ENCODE measurements at places on chromosomes 4 and X. TPM values are rescaled to one million over a fixed set of nuclear protein-coding genes. Genes with fewer than 3 reads are reported as not detected.

The ITIH6 gene
- not detected for total RNA-seq

The PAGE2B gene
- total RNA-seq, result 0.45 TPM

The SLC6A14 gene
- not detected for total RNA-seq

The TMSB15C gene
- total RNA-seq, result 3.1 TPM

The MAB21L2 gene
- total RNA-seq, result not detected

The USP51 gene
- total RNA-seq, result 2.6 TPM

The ARSJ gene
- not detected for total RNA-seq

The PPP4R3C gene
- total RNA-seq, result not detected

The MAP9 gene
- 6.9 TPM for total RNA-seq

The PAGE5 gene
- not detected for total RNA-seq

The ARHGAP36 gene
- total RNA-seq, result not detected

The GAGE13 gene
- not detected for total RNA-seq

The NSG1 gene
- total RNA-seq, result 0.09 TPM

The TMEM187 gene
- 3.8 TPM for total RNA-seq
